ENCODE measurements at places on chromosomes 1 and 21. TPM values are rescaled to one million over a fixed set of nuclear protein-coding genes. Genes with fewer than 3 reads are reported as not detected.

DNA sequence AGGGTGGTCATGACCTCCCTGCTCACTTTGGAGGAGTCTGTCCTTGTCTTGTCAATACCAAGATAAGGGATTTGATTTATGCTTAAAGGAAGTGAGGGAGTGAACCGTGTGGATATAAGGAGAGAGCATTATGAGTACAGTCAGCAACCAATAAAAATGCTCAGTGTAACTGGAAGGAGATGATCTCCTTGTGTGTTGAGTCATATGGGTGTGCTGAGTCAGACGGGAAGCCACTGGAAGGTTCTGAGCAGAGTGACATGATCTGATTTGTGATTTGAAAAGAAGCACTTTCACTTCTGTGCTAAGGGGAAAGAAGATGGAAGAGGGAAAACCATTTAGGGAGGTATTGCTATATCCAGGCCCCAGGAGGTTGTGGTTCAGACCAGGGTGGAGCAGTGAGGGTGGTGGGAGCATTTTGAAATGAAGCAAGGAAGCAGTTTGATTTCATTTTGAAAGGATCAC, 2.5 kb upstream of the BCL10 start:
- DNase-seq = no peak

OR2M3 gene
- not detected for total RNA-seq

ZSWIM5 gene
- total RNA-seq = 2.0 TPM

PBX1 gene
- 719 TPM for total RNA-seq

FAM72C gene
- 2.0 TPM for total RNA-seq

Data from mesothelial cell of epicardium (in vitro differentiated cells).